H9 (cell line): ENCODE measurements at places on chromosomes 1 and 21.

DNA sequence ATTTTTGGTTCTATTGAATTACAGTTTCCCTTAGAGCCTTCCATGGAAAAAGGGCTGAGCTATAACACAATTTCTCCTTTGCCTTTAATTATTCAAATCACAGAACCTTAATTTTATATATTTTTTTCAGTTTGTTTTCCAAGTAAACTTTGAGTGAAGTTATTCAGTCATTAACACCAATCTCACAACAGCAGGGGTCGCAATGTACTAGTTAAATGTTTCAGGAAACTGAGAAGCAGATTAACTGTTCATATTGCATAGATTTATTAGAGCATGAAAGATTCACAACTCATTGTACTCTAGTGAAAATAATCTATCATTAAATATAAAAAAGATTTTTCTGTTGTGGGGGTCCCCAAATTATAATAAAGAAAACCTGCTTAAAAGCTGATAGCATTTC is 64.1 kb downstream of the KIFAP3 start:
- no peak for DNase-seq

DNA sequence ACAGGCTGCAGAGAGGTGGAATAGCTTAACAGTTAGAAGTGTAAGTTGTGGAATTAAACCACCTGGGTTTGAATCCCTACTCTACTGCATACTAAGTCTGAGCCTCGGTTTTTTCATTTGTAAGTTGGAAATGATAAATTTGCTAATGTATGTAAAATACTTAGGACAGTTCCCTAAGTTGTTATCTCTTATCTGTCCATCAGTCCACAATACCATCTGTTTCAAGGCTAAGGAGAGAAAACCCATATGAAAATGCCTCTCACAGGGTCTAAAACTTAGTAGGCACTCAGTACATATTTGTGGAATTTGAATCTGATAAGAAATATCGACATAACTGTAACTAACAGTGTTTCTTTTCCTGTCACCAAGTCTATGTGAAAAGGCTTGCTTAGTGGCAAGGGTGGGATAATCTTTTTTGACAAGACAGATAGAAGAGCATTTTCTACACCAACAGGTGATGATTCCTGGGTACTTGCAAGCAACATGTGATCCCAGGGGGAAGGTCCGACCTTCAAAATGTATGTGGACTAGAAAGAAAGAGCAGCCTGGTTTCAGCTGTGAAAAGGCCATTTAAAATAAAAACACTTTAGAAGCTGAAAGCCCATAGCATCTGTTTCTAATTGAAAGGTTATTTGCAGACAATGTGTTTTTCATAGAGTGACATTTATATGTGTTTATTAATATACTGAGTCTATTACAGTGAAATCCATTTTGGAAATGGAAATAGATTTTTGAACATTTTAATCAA is 202.9 kb downstream of the HHAT start:
- DNase-seq, result no peak

- DNase-seq, result no peak
These were observed 60.6 kb upstream of the LAMC2 start for GRCh38 chr1:183125279-183125999.

DNA sequence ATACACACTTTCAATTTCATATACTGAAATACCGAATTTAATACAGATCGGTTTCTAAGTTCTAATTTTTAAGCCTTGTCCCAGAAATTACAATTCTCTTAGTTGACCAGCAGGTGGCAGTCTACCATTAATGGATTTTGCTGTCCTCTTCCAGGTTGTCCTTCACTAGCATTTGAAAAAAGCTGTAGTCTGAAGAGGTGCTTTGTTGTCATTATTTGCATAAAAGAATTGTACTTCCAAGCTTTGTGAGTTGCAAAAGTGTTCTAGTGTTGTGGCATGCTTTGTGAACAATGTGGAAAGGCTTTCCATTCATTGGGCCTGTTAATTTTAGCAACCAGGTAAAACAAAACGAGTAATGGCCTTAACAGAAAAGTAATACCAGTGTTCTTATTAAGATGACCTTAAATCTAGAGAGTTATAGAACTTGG is 193.6 kb downstream of the RPS6KC1 start:
- DNase-seq, result no peak

- no peak for DNase-seq
These were observed 22.7 kb downstream of the SDC3 start for GRCh38 chr1:30885570-30886522.
